K562 (cell line): ENCODE measurements at places on chromosomes 2 and 18. TPM values are rescaled to one million over a fixed set of nuclear protein-coding genes. Genes with fewer than 3 reads are reported as not detected.

DNA sequence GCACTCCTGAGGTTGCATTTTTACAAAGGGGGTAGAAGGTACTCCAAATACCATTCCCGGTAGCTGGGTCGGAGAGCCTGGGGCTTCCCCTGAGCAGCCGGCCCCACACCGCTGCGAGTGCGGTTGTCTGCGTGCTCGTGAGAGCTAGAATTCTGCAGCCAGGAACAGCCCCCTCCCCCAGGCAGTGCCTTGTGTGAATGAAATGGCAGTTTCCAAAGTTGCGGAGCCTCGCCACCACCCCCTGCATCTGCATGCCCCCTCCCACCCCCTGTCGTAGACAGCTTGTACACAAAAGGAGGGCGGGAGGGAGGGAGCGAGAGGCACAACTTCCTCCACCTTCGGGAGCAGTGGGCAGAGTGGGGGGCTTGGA, 1.1 kb downstream of the MYCN start:
- DNase-seq: no peak

Gene SERPINB4
- not detected in 2 replicates for total RNA-seq

- DNase-seq: no peak
Observed at GRCh38 chr2:199956062-199956380, 639 bp downstream of the MAIP1 start.

GRCh38 chr2:37654419-37654818, 17.0 kb downstream of the CDC42EP3 start:
- DNase-seq: no peak

DNA sequence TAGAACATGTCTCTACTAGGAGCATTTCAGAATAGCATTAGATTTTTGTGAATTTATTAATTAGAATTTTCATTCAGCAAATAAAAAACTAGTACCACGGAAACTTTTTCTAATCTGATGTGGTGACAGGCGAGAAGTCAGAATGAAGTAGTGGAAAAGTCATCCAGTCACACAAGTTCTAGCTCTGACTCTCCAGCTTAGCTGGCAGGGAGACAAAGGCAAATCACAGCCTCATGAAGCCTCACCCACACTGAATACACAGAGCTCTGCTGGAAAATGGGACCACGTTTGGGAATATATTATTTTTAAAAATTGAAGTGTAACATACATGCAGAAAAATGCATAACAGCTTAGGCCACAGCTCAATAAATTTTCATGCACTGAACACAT, 86.1 kb downstream of the L3MBTL4 start:
- DNase-seq: no peak

- DNase-seq: no peak
Observed at GRCh38 chr2:142997231-142997630, 119.8 kb downstream of the KYNU start.
